NCI-H1694 (cell line): ENCODE measurements at places on chromosomes 5 and 9.

DNA sequence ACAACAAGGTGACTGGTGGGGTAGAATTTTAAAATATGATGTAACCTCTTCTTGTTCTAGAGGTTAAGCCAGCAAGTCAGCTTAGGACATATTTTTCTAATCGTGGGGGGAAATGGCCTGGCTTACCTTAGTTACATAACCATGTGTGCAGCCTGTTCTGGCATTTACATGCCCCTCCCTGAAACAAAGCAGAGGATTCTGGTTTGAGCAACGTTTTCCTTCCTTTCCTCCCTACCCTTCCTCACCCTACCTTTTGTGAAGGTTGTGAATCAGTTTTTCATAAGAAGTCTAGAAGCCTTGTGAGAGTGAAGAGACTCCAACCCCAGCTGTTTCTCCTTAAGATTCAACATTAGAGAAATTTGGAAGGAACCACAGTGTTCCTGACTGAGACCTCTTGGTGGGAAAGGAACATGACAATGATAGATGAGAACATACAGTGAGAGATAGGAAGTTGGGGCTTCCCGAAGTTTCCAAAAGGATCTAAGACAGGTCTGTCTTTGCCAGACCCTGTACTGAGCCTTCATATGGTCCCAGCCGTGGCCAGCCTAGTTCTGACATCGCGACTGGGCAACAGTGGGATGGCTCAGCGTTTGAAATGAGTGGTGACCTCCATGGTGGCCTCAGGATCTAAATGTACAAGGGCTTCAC, 365.2 kb downstream of the SPATA31D1 start:
- no peak for DNase-seq

DNA sequence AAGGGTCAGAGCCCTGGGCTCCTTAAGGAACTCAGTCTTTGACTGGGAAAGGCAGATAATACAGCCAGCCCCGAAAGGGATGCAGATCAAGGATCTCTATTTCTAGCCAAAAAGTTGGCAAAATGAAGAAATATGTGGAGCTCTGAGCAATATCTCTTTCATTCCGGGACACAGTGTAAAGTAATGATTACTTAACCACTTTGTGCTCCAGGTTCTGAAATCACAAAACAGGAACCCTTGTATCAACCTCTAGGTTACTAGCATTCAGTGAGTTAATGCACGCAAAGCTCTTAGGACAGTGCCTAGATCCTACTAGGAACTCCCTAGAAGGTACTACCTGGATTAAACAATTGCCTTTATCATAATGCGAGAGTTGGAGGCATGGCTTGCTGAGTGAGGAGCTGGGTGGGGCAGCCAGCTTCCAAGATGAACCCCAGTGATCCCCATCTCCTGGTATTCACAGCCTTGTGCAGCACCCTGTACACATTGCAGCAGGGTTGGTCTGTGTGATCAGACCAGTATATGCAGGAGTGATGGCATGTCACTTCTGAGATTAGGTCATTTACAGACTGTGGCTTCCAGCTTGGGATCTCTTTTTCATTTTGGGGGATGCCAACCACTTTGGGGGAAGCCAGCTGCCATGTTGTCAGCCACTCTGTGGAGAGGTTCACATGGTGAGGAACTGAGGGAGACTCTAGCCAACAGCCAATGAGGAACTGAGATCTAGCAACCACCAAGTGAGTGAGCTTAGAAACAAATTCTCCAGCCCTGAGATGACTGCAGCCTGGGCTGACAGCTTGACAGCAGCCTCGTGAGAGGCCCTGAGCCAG, 103.1 kb upstream of the SLC44A1 start:
- no peak for DNase-seq

GRCh38 chr5:147835386-147835798, 3.9 kb upstream of the SPINK1 start:
- no peak for DNase-seq

DNA sequence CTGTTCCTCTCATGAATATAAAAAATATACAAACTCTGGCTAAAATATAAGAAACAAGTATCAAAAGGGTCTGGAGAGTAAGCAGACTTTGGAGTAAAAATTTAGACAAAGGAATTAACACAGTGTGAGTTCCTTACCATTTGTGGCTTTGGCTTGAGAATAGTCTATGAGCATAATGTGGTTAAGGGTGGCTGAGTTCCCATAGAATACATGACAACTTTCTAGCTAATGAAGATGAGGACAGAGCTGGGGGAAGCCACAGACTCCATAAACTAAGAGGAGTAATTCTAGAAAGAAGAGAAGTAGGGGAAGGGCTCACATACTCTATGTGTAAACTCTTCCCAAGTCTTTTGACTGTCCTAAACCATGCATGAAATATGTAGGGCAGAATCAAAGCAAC, 79.4 kb downstream of the CAAP1 start:
- no peak for DNase-seq

DNA sequence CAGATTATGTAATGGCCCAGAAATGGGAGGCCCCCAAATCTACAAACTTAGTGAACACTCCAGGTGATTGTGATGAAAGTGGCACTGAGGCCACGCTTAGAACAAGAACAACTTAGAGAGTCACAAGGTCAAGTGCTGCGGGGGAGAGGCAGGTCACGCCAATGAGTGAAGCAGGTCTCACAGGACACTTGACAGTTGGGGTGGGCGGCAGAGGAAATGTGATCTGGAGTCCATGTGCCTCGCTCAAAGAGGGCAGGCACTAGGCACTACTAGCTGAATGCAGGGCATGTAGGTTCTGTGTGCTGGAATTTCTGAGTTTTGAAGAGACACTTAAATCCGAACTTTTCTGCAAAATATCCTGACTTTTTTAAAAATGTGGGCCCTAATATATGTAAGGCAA, 193.2 kb upstream of the RORB start:
- no peak for DNase-seq

DNA sequence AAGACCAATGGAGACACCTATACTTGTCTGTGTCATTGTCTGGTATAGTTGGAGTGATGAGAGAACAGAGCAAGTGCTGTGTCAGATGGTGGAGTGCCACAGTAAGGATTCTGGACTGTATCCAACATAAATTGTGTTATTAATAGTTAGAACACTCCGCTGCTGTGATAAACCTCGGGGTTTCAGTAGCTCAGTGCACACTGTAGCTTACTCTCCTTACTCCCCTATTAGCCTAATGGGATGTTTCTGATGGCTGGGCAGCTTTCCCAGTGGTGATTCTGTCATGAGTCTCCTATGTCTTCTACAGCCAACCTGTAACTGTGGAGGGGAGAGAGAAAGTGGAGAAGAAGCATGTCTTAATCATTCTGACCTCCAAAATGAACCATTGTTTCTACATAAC, 127.6 kb upstream of the PTCH1 start:
- peak; percentile 63 for DNase-seq

- DNase-seq = no peak
These were observed 324.4 kb downstream of the NDUFS4 start for GRCh38 chr5:53884844-53885243.

DNA sequence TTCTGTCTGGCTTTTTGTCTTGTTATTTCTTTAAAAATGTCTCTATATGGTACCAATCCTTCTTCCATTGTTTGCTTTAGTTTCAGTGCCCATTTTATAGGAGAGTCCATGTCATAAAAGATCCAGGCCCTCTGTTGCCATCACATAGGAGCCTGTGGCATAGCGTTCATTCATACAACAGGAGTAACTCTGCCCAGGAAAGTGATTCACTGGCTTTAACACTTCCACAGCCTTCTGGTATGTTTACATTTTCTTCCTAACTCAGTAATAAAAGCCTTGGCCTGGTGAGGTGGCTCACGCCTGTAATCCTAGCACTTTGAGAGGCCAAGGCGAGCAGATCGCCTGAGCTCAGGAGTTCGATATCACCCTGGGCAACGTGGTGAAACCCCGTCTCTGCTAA, 519.3 kb upstream of the PTGER4 start:
- no peak for DNase-seq

DNA sequence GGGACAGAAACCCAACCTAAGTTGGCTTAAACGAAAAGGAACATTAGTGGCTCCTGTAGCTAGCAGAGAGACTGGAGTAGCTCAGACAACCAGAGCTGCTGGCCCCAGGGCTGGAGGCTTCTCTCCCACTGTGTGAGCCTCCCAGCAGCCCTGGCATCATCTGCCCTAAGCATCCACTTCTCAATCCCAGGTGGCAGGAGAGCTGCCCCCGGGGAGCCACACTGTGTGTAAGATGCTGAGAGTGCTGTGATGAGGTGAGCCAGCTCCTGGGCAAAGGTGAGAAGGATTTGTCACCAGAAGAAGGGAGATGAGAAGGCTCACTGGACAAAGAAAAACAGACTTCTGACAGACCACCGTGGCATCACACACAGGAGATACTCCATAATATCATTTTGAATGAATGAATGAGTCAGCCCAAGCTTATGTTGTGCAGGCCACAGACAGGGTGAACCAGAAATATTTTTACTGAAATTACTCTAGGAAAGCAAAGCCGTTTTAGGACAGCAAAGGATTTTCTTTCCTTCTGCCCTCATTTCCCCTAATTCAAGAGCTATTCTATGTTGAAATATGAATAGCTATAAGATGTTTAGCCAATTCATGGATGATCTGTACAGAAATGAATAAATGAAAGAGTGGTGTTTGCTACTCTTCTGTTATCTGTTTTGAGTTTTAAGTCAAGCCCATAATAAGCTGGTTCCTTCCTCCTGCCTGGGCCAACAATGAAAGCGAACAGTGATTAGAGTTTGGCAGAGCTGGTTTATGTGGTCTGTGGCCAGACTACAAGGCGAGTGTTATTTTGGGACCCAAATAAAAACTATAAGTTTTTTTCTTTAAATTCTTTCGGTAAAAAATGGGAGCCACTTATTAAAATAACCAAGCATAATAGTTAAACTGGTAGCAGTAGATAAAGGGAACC, 57.4 kb upstream of the ECM2 start:
- no peak for DNase-seq

DNA sequence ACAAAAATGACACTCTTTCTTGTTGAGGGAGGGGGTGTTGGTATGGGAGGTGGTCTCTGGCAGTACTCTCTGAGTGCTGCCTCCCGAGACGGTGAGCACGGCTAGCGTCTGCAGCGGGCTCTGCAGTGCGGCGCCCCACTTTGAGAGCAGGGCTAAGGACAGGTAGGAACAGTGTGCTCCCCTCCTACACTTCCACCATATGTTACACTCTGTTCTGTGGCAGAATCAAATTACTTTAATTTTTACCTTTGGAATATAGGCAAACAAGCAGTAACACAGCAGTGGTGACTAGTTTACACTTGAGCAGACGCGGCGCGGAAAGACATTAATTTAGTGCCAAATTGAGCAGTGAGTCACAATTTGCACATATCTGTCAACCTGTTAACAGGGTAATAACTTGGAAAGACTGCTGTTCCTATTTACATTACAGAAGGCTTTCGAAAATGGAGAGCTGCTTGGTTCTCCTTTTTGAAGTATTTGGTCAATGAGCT, 136.3 kb downstream of the MED27 start:
- DNase-seq = peak; percentile 89

GRCh38 chr9:118596374-118597015, 772.7 kb downstream of the BRINP1 start:
- DNase-seq = no peak

DNA sequence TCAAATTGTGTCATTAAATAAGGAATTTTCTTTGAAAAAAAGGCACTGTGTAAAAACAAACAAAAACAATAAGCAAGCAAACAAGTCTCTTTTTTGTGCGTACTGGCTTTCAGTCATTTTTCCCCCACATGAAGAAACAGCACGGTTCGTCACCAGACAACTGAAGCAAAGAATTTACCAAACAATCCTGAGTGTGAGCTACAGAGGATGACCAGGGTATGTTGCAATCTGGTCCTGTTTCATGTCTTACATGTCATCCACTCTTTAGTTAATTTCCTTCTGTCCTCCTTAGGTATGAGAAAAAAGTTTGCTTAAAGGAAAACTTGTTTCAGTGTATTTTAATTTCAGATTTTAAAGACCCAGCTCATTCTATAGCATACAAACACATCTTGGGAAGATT, 1080.7 kb upstream of the NUDT12 start:
- DNase-seq = no peak

DNA sequence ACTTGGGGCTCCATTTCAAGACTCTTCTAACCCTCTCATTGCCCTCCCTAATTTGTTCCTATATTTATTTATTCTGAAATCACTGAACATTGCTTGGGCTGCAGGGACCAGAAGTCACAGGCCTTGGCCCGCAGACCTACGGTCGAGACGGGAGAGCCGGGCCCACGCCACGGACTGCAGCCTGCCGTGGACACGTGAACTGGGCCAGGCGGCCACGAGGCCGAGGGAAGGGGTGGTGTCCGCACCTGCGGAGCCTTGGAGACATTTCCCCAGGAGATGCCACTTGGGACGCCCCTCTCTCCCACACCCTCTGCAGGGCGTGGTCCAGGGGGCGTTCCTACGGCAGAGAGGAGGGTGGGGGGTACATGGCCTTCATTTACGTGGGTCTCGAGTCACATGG, 463.9 kb downstream of the ICE1 start:
- no peak for DNase-seq

DNA sequence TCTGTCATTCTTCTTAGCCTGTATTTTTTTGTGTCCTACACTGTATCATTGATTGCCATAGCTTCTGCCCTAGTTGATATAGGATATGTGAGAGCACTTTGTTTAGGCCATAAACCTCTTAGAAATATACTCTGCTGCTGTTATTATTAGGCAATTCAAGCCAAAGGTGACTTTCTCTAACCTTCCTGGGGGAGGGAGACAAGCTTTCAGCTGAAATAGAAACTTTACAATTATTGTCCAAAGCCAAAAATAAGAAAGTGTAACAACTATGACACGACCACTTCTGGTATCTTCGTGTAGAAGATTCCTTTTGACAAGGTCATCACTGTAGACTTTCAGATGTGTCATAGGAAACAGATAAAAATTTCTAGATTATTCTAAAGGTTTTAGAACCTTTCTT, 12.2 kb upstream of the CSNK1A1 start:
- no peak for DNase-seq

- no peak for DNase-seq
These were observed 274.1 kb upstream of the C9orf72 start for GRCh38 chr9:27847380-27847779.

- no peak for DNase-seq
These were observed 28.2 kb upstream of the CREBRF start for GRCh38 chr5:173027905-173028304.

DNA sequence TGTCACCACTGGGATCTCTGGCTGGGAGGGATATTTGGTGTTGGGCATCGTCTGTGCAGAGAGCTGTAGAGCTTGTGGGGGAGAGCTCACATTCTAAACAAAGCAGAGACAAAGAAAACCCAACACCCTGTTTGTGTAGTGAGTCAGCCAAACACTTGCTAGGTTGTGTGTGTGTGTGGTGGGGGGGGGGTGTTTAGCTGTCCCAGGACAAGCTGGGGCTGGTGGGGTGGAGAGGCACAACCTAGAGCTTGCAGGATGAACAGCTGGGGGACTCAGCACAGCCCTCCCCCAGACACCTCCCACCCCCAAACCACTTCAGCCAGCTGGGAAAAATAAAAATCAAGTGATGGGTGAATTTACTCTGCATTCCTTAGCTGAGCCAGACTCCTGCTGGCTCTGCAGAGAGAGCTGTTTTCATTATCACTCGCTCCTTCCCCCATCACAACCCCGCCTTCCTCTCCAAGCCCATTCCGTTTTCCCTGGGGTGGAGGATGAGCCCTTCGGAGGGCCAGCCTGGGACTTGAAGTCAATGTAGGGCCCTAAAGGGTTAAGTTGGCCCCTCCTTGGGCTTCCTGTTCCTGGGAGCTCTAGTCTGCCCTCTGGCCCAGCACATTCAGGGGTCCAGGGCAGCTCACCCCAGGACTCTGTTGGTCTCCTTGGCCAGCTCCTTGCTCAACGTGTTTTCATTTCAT, 2.6 kb downstream of the OLFML2A start:
- DNase-seq = no peak

GRCh38 chr5:56429110-56429561, 196.0 kb upstream of the ANKRD55 start:
- no peak for DNase-seq
